Suppressor macrophage treated with lipopolysaccharide for 1 hour (primary cell): ENCODE measurements at places on chromosomes 6 and 20.

DNA sequence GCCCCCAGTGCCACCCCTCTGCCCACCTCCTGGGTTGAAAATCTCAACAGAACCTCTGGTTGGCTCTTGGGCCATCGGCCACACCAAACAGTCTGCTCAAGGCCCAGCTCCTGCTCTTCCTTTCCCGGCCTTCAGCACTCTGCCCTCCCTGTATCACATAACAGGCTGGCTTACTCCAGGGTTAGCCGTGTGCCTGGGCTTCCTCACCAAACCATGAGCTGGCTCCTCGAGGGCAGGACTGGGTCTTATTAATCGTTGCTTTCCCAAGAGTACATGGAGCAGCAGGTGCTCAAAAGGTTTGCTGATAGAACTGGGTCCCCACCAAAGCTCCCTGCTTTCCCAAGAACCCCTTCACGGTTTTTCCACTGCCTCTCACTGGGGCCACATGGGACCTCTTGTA lies 12.7 kb upstream of the FAM83C start:
- no peak for DNase-seq

GRCh38 chr20:47708140-47708807 lies 77.0 kb downstream of the SULF2 start:
- DNase-seq, result peak; percentile 82

DNA sequence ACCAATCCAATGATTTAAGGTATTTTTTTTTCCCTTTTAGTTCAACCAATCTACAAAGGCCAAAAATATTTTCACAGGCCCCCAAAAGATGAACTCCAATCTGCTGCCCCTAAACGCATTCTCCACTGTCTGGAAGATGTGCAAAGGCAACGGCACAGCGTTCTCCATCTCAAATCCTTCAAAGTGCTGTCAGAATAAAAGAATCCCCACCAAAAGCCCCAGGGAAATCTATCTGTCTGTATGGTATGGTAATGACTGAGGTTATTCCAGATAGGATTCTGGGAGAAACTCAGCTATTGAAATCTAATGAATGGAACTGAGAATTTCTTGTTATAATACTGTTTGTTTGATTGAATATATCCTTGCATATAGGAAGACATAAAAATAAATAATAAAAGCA lies 217.8 kb upstream of the CCN2 start:
- no peak for DNase-seq

GRCh38 chr20:18985551-18985950 lies 172.0 kb downstream of the SCP2D1 start:
- no peak for DNase-seq
